ENCODE measurements at places on chromosomes 2 and 18. TPM values are rescaled to one million over a fixed set of nuclear protein-coding genes. Genes with fewer than 3 reads are reported as not detected.

- no peak for ATAC-seq
Observed at GRCh38 chr2:142952793-142953494, 75.5 kb downstream of the KYNU start.

DNA sequence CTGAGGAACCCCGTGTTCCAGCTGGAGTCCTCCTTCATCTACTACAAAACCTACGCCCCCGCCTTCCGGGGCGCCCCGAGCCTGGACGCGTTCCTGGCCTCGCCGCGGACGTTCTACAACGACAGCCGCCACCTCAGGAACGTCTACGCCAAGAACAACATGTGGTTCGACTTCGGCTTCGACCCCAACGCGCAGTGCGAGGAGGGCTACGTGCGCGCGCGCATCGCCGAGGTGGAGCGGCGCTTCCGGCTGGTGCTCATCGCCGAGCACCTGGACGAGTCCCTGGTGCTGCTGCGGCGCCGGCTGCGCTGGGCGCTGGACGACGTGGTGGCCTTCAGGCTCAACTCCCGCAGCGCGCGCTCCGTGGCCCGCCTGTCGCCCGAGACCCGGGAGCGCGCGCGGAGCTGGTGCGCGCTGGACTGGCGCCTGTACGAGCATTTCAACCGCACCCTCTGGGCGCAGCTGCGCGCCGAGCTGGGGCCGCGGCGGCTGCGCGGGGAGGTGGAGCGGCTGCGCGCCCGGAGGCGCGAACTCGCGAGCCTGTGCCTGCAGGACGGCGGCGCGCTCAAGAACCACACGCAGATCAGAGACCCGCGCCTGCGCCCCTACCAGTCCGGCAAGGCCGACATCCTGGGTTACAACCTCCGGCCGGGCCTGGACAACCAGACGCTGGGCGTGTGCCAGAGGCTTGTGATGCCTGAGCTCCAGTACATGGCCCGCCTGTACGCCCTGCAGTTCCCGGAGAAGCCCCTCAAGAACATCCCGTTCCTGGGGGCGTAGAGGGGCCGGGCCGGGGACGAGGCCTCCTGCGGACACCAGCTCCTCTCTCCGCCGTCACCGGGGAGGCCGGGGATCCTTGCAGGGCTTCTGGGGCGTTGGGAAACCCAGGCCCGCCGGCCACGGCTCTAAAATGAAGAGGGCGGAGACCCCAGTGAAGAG lies 5.3 kb upstream of the NEU4 start:
- ATAC-seq, result peak; percentile 65

DNA sequence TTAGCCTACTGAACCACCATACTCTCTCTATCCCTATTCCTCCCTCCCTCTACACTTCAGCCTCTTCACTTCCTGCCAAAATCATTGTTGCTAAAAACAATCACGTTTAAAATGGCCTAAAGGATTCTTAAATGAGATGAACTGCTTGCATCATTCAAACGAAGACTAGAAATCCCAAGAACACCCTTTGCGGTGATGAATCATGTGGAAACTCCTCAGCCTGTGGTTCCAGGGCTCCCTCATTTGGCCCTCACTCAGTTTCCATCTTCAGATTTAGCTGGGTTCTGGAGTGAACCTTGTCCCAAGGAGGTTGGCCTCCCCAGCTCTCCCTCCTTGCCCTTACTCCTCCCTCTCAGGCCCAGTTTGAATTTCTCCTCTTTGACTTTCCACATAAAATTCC lies 125.6 kb upstream of the CDC42EP3 start:
- no peak for ATAC-seq

The NPAS2 gene
- 63.6 TPM for total RNA-seq

The LIMS1 gene
- total RNA-seq, result 29.1 TPM

The EML6 gene
- 5.2 TPM for total RNA-seq

The INPP4A gene
- 8.2 TPM for total RNA-seq

- ATAC-seq, result no peak
Observed at GRCh38 chr18:13660510-13660909, 65.8 kb downstream of the FAM210A start.

GRCh38 chr2:446303-446874 lies 158.5 kb upstream of the ALKAL2 start:
- ATAC-seq, result no peak

DNA sequence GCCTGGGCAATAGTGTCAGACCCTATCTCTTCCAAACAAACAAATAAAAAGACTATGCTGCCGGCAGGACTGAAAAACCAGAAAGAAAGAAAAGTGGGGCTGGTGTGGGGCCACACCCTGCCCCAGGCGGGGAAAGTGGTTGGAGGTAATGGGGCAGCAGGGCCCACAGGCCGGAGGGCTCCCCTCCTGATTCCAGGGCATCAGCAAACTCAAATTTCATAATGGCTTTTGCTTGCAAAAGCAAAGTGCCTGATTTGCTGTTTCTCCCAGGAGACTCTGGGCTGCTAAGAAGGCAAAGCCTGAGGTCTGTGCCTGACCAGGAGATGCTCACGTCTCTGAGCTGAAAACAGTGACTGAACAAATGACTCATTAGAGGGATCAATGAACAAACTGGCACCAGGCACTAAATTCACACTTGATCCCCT lies 121.9 kb downstream of the HDAC4 start:
- ATAC-seq, result peak; percentile 33

The WDR35 gene
- 2.4 TPM for total RNA-seq

DNA sequence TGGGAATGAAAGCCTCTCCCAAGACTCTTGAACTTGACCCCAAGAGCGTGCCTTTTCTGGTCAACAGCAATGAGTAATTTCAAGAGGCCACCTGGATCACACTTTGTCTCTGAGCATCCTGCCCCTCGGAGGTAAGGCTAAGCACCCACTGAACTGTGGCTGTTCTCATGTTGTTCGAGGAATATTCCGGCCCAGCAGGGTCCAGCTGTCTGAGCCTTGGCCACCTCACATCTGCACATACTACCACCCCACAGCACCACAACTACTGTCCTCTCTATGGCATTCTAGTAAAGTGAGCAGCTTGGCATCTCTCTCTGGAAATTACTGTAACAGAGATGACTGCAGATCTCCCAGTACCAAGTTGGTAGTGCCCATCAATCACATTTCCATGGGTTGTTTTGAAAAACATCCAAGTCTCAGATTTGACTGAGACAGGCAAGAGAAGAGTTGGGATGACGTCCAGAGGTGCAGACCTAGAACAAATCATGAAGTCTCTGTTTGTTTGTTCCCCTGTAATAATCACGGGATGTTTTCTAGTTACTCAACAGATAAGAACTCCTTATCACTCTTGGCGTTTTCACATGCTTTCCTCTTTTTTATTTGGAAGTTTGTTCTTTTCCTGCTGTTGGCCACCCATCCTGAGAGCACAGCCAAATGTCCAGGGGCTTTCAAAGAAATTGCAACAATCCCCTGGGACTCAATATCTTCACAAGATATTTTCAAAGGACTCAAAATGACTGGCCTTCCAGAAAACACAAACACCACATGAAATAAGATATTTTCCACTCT lies 336.0 kb upstream of the TNP1 start:
- ATAC-seq, result no peak

DNA sequence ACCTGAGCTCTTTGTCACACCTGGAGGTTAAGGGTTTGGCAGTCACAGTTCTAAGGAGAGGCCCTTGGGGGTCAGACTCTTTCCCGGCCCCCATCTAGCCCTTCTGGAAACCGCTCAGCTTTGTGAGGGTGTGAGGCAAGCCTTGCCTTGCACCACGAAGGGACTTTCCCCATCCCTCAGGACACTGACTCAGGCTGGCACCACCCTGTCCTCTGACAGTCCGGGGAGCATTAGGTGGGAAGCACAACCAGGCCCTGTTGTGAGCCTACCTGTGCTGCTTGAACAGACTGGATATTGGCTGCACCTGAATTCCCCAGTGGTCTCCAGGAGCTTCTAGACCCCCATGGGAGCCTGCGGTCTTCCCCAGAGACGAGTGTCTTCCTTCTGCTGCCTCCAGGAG lies 47.0 kb upstream of the GBX2 start:
- peak; percentile 55 for ATAC-seq

DNA sequence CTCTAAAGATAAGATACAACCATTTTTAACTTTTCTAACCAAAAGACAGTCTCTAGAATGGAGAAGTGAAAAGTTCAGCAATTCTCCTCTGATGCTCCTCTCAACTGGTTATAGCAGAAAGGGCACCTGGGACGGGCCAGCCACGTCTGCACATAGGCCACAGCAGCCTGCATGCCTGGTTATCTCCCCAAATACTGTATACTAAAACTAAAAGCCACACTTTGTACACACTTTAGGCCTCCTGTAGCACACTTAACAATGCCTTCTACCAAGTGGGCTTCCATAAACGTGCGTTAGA lies 179.1 kb downstream of the ANKRD44 start:
- ATAC-seq, result peak; percentile 52

GRCh38 chr2:198297350-198297749 lies 493.0 kb downstream of the PLCL1 start:
- ATAC-seq, result no peak

The CTAGE1 gene
- not detected for total RNA-seq

GRCh38 chr2:191922736-191923651 lies 76.1 kb upstream of the CAVIN2 start:
- ATAC-seq, result no peak
